ENCODE measurements at places on chromosomes 7 and 10. TPM values are rescaled to one million over a fixed set of nuclear protein-coding genes. Genes with fewer than 3 reads are reported as not detected.

DNA sequence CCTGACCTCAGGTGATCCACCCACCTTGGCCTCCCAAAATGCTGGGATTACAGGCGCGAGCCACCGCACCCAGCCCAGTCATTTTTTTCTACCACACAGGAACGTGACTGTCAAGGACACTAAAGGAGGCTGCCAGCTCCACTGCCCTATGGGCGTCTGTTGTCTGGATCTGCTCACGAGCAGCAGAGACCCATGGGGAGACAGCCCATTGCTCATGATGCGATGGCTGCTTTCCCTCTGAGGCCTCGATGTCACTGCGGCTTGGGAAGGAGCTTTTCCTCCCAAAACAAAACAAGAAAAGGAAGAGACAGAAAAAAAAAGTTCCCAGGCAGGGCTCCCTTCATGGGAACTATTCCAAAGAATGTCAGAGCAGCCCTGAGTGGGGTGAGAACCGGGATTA is 70.5 kb downstream of the DENND2A start:
- DNase-seq = no peak
- no peak overlapping the region for H3K4me3 ChIP-seq
- H3K27ac ChIP-seq = no peak overlapping the region

DNA sequence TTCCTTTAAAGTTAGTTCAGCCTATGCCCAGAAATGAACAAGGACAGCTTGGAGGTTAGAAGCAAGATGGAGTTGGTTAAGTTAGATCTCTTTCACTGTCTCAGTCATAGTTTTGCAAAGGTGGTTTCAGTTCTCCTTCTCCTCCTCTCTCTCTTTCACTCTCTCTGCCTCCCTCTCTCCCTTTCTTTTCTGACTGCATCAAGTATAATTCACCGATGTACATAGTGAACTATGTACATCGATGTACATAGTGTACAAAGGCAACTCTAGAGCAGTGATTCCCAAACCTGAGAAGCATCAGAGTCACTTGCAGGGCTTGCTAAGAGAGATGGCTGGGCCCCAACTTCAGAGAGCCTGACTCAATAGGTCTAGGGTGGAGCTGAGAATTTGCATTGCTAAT is 1259.7 kb downstream of the TYW1 start:
- H3K36me3 ChIP-seq = no peaks in the 10 kb centered on the region
- DNase-seq = no peak

Gene C10orf62
- total RNA-seq = not detected

DNA sequence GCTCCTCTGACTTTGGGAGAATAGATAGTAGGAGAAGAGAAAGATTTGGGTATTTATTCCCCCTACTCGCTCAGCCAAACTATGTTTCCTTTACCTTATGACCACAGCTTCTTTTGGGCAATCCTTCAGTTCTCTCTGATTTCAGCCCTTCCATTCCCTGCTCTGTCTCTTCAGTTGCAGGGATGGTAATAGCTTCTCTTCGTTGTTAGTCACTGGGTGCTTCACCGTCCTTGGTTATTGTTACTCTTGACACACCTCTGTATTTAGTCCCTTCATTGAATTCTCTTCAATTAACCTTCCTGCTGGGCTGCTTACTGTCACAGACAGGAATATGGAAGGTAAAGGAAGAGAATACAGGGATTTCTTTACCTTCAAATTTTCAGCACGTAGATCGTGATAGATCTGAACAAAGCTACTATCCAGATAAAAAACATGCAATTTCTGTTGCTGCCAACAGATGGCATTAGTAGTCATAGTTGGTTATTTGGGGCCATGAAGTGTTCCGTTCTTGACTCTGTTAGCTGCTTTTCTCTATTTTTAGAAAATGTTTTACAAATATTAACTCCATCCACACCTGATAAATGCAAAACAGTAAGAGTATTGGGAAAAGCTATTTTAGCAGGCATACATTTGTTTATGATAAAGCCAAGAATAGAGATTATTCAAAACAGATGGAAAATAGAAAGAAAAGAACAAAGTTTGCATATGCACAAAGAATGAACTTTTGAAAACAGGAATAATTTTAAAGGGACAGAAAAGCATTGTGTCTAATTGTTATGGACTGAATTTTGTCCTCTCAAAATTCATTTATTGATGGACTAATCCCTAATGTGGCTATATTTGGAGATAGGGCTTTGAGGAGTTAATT is 14.0 kb upstream of the PTTG1IP2 start:
- H3K36me3 ChIP-seq = no peaks in the 10 kb centered on the region
- no peak for DNase-seq

Gene CALD1
- total RNA-seq = 254 TPM

DNA sequence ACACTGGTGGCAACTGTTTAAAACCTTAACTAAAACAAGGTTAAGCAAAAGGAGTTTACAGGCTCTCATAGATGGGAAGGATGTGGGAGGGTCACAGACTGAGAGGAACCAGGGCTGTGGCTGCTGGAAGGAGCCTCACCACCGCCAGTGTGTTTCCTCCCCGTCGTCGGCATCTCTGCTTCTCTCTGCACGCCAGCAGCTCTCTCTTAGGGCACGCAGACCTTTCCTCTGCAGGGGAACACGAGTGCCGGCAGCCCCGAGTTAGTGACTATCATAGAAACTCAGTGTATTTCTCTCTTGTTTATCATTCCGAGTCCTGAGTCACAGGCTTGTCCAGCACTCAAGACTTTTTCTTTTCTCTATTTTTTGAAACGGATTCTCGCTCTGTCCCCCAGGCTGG is 8.1 kb upstream of the SH2D4B start:
- H3K27ac ChIP-seq = peak overlapping the region; percentile 5
- no peaks in the 10 kb centered on the region for H3K36me3 ChIP-seq
- no peaks in the 10 kb centered on the region for H3K27me3 ChIP-seq
- peaks cover 23% of the 10 kb centered on the region for H3K4me1 ChIP-seq
- H3K4me3 ChIP-seq = no peak overlapping the region

- H3K36me3 ChIP-seq = no peaks in the 10 kb centered on the region
- no peak overlapping the region for H3K4me3 ChIP-seq
- DNase-seq = no peak
- H3K27ac ChIP-seq = no peak overlapping the region
- no peaks in the 10 kb centered on the region for H3K4me1 ChIP-seq
These were observed 11.7 kb downstream of the ANK3 start for GRCh38 chr10:60377955-60378354.

GRCh38 chr7:128262273-128263028 is 21.4 kb downstream of the LEP start:
- H3K27ac ChIP-seq = no peak overlapping the region
- no peak for DNase-seq
- no peaks in the 10 kb centered on the region for H3K27me3 ChIP-seq
- H3K4me3 ChIP-seq = no peak overlapping the region
